ENCODE measurements at places on chromosomes 4 and X.
A peak's percentile ranks its signal among the peaks of the same experiment; 100 is the strongest.

GRCh38 chr4:151961456-151961855 lies 200.6 kb upstream of the GATB start:
- no peak for DNase-seq

- no peak for DNase-seq
Measured at GRCh38 chrX:43677993-43678392, 21.9 kb downstream of the MAOA start.

DNA sequence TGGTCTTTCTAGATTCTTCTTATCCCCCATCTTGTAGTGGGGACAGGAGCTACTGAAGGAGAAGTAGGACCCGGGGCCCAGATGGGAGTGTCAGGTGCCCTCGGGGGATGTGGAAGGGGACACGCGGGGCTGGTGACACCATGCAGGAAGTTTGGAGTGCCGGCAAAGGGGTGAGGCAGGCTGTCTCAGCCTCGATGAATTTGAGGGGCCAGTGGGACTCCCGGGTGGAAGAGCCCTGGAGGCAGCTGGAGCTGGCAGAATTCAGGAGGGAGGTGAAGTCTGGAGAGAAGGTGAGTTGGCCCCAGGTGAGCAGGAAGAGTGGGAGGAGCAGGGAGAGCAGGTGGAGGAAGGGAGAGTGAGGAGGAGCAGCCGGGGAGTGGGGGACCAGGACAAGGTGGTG lies 101.7 kb downstream of the CPZ start:
- no peak for DNase-seq

- DNase-seq, result no peak
Measured at GRCh38 chr4:63937961-63938360, 471.3 kb downstream of the TECRL start.

DNA sequence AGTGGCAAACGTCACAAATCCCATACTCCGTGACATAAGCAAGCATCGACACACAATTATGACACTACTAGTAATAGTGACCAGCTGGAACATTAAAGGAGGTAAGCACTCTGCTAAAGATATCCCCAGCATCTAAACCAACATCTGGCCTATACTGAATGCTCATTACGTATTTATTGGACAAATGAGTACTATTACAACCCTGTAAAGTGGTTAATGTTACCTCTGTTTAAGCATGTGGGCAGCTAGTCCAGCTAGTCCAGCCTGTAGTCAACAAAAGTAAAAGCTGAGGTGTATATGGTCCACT lies 419 bp upstream of the RPGR start:
- no peak for DNase-seq

GRCh38 chr4:87807402-87807801 lies 8.0 kb downstream of the IBSP start:
- no peak for DNase-seq

DNA sequence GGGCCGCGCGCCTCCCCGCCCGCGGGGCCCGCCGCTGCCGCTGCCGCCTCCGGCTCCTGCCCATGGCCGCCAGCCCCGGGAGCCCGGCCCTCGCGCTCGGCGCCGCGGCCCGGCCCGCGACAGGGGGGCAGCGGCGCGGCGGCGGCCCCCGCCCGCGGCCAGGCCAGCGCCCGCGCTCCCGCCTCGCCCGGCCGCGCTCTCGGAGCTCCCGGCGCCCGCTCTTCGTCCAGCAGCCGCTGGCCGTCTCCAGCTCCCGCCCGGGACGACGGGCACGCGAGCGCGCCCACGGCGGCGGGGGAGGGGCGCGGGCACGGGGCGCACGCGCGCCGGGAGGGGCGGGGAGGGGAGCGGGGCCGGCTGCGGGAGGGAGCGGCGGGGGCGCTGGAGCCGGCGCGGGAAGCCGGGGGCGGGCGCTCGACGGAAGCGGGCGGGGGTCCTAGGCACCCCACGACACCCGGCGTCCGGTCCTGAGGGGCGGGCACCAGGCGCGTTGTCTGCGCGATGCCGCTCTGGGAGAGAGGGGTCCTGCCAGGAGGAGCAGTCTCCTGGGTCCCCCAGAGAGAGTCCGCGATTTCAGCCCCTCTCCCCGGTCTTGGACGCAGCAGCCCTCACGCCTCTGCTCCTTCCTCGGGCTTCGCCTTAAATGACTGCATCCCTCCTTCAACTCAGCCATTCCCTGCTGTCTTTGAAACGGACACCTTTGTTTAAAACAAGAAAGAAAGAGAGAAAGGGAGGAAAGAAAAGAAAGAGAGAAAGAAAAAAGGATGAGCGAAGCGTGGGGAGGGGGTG lies 490 bp upstream of the PDZD4 start:
- no peak for DNase-seq

- no peak for DNase-seq
Measured at GRCh38 chr4:126058596-126058995, 743.8 kb downstream of the FAT4 start.

- DNase-seq, result no peak
Measured at GRCh38 chr4:36712013-36712412, 430.6 kb downstream of the DTHD1 start.

DNA sequence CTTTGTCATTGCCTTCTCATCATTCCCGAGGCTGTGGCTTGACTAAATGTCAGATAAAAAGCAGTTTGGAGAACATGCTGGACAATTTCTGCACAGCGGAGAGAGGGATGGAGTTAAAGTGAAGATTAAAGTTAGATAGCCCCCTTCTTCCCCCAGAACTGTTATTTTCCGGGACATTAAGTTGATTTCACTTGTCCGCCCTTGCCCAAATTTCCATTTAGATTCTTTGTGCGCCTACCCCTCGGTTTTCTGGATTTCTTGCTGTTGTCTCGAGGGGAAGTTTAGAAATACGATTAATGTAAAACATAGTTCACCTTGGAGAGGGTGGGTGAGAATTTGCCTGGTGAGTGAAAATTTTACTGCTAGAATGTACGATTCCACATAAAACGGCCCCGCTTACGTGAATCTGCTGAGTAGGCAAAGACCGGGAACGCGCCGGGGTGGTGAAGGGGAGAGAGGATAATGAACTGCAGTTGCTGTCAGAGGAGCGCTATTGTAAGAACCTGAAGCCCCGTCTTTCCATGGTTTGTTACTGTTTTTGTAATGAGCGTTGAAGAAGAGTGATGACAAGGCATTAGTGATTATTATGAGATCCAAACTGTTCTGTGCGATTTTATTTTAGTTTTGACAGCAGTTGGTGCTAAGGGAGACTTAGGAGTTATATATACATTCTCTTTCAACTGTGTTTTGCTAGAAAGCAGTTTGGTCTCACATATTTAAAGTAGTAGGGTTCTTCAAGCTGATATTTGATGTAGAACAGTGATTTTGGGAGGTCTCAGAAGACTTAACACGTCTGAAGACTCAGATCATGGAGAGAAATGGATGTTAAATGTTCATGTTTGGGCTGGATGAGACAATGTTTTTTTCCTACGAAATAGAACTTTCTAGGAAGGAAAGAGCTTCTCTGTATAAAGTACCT lies 73.0 kb downstream of the AFF1 start:
- peak; percentile 79 for DNase-seq

All from tibial artery (tissue), 4 donors.